ENCODE measurements at places on chromosomes 6 and 20.

DNA sequence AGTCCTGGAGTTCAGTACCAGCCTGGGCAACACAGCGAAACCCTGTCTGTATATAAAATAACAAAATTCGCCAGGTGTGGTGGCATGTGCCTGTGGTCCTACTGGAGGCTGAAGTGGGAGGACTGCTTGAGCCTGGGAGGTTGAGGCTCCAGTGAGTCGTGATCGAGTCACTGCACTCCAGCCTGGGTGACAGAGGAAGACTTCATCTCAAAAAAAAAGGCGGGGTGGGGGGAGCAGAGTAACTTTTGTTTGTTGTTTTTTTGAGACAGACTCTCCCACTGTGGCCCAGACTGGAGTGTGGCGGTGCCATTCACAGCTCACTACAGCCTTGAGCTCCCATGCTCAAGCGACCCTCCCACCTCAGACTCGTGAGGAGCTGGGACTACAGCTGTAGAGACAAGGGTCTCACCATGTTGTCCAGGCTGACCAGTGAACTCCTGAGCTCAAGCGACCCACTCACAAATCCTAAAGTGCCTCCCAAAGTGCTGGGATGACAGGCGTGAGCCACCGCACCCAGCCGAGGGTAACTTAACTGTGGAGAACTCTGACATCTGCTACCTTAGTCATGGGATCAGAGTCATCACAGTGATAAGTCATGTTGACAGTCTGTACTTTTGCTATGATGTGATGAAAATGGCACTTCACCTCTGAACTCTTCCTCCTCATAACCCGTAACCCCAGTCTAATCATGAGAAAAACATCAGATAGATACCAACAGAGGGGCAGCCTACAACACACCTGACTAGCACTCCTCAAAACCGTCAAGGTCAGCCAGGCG is 16.5 kb downstream of the PEDS1 start:
- H3K27ac ChIP-seq: peak overlapping the region; percentile 96
- no peaks in the 10 kb centered on the region for H3K36me3 ChIP-seq
- DNase-seq: no peak
- no peaks in the 10 kb centered on the region for H3K27me3 ChIP-seq
- peaks cover 42% of the 10 kb centered on the region for H3K4me1 ChIP-seq

GRCh38 chr6:108558372-108559096 is 2.2 kb upstream of the FOXO3 start:
- no peaks in the 10 kb centered on the region for H3K36me3 ChIP-seq
- H3K4me1 ChIP-seq: peaks cover 29% of the 10 kb centered on the region
- no peaks in the 10 kb centered on the region for H3K27me3 ChIP-seq

DNA sequence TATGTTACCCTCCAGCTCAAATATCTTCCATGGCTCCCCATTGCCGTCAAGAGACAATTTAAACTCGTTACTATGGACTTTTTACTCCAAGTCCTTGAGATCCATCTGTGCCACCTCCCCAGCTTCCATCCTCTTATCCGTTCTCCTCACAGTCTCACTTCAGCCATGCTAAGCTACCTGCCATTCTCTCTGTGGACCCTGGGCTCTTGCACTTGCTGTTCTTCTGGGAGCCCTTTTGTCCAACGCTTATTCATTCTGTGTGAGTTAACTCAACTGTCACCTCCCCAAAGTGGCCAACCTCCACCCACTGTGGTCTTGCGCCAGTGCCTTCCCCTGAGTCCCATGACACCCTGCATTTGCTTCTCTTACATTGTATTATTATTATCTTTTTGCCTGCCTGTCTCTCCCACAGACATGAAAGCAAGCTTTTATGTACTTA is 132.4 kb downstream of the BCAS1 start:
- H3K4me1 ChIP-seq: peaks cover 38% of the 10 kb centered on the region
- no peak overlapping the region for H3K4me3 ChIP-seq
- no peaks in the 10 kb centered on the region for H3K36me3 ChIP-seq
- no peak overlapping the region for H3K27ac ChIP-seq

GRCh38 chr6:56757588-56757984 is 114.9 kb upstream of the DST start:
- peaks cover 57% of the 10 kb centered on the region for H3K4me1 ChIP-seq
- no peak for DNase-seq
- no peaks in the 10 kb centered on the region for H3K36me3 ChIP-seq
- no peak overlapping the region for H3K4me3 ChIP-seq
- H3K27me3 ChIP-seq: no peaks in the 10 kb centered on the region

- H3K27ac ChIP-seq: no peak overlapping the region
- H3K36me3 ChIP-seq: no peaks in the 10 kb centered on the region
- no peaks in the 10 kb centered on the region for H3K27me3 ChIP-seq
- peaks cover 23% of the 10 kb centered on the region for H3K4me1 ChIP-seq
- H3K4me3 ChIP-seq: no peak overlapping the region
- DNase-seq: no peak
Observed at GRCh38 chr20:34382174-34382573, 19.1 kb downstream of the ITCH start.

DNA sequence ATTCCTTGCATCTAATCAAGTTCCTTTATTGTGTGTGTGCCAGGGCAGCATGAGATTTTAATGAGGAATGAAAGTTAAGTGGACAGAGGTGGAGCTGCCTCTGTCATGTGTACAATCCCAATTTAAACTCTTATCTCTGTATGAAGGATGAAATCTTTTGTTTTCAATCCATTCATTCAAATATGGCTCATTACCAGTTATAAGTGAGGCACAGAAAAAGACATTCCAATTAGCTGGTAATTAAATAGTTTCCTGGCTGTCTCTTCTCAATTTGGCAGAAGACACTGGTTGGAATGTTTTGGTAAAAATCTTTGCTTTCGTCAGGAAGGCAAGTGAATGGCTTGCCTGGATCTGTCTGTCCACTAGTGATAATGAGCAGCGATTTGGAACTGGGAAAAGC is 46.4 kb downstream of the CLVS2 start:
- no peak overlapping the region for H3K27ac ChIP-seq
- H3K27me3 ChIP-seq: no peaks in the 10 kb centered on the region
- DNase-seq: no peak
- no peaks in the 10 kb centered on the region for H3K36me3 ChIP-seq
- no peaks in the 10 kb centered on the region for H3K4me1 ChIP-seq
- no peak overlapping the region for H3K4me3 ChIP-seq

DNA sequence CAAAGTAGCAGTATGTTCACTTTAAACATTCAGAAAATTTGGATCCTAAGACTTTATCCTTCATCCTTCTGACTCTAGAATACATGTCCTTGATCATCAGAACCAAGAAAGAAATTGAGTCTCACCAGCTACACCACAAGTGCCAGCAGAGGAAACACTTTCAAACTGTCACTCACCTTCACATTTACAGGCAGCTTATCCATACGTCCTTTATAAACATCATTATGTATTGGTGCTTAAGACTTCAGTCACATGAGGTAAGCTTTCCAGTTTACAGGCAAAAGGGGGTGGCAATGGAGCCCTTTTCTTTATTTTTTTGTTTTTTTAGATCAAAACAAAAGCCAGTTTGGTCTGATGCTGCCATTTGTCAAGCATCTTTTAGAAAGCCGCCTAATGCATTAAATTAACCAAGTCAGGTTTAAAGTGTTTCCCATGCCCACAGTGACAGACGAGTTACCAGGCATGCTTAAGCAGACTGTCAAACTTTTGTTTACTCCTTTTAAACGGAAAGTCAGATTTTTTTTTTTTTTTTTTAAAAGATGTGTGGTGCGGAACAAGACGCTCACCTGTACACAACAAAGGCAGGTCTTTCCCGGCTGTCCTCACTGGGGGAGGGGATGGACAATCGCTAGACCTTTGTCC is 952 bp upstream of the BRPF3 start:
- peaks cover 18% of the 10 kb centered on the region for H3K4me1 ChIP-seq
- peak overlapping the region; percentile 69 for H3K4me3 ChIP-seq
- H3K27me3 ChIP-seq: no peaks in the 10 kb centered on the region
- H3K27ac ChIP-seq: peak overlapping the region; percentile 96
- DNase-seq: no peak

DNA sequence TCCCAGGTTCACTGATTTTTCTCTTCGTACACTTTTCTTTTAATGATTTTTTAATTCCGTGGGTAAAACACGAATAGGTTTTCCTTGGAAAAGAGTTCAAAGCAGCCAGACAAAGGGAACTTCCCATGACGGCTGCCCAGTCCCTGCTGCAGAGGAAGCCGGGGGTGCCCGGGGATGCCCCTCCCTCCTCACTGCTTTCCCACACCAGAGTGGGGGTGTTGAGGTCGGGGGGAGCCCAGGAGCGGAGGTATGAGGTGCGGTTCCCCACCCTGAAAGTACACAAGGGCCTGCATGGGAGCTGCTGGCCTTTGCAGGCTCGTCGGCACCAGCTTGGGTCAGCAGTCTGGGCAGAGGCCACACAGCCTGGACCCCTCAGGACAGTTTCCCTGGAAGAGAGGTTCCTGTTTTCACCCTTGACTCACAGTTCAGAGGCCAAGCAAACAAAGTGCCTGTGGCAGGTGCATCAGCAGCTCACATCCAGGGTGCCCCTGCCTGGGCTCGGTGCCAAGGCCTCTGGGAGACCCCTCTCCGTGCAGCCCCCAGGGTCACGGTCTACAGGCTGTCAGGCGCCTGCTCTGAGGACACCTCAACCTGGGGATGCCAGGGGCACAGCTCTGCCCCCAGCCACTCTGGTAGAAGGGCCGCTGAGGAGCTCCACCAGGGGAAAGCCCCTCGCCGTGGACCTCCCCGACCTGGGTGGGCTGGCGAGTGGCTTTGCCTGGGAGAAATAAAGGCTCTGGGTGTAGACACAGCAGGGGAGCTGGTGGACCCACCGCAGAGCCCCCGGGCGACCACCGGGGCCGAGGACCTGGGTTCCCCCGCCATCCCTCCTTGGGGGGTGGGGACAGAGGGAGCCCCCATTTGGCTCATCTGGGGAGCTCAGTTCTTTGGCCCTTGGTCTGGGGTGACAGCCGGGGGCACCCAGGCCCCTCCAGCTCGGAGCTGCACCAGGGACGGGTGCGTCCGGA is 15.4 kb upstream of the CHRNA4 start:
- H3K4me1 ChIP-seq: no peaks in the 10 kb centered on the region
- no peak overlapping the region for H3K27ac ChIP-seq
- no peaks in the 10 kb centered on the region for H3K36me3 ChIP-seq
- peaks cover 40% of the 10 kb centered on the region for H3K27me3 ChIP-seq
- H3K4me3 ChIP-seq: no peak overlapping the region

GRCh38 chr20:63014710-63015109 is 7.9 kb upstream of the BHLHE23 start:
- H3K36me3 ChIP-seq: no peaks in the 10 kb centered on the region
- H3K27me3 ChIP-seq: peaks cover 94% of the 10 kb centered on the region
- no peak overlapping the region for H3K4me3 ChIP-seq
- no peak overlapping the region for H3K27ac ChIP-seq

GRCh38 chr6:169965239-169965638 is 213.8 kb downstream of the ERMARD start:
- peaks cover 4% of the 10 kb centered on the region for H3K27me3 ChIP-seq
- no peaks in the 10 kb centered on the region for H3K4me1 ChIP-seq
- no peaks in the 10 kb centered on the region for H3K36me3 ChIP-seq
- H3K4me3 ChIP-seq: no peak overlapping the region
- no peak for DNase-seq
- no peak overlapping the region for H3K27ac ChIP-seq

DNA sequence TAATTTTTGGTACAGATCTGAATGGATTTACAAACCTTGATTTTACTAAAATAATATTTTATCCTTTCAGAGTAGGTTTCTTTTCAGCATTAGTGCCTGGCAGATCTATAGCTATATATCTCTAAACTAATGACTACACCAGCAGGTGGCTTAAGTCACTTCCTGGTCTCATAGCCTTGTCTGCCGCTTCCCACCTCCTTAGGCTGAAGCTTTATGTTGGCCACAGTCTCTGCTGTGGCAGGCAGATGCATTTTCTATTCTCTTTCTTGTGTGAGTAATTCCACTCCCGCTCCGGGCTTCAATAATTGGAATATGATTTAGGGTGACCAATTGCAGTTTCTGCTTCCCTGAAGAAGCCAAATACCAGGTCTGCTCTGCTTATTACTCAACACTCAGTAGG is 226.8 kb upstream of the HS3ST5 start:
- H3K4me3 ChIP-seq: no peak overlapping the region
- no peak overlapping the region for H3K27ac ChIP-seq
- H3K27me3 ChIP-seq: no peaks in the 10 kb centered on the region
- no peaks in the 10 kb centered on the region for H3K36me3 ChIP-seq
- no peak for DNase-seq
- H3K4me1 ChIP-seq: no peaks in the 10 kb centered on the region

DNA sequence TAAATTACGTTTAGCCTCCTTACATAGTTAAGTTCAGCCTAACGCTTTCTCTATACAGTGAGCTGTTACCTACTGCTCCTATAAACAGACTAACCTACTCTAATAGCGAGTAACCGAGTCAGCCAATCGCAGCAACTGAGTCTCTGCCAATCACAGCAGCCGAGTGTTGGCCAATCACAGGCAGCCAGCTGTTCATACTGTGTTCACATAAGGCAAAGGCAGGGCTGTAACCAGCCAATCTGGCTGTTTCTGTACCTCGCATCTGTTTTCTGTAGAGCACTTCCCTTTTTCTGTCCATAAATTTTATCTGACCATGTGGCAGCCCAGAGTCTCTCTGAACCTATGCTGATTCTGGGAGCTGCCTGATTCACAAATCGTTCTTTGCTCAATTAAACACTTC is 263.9 kb upstream of the JARID2 start:
- peaks cover 7% of the 10 kb centered on the region for H3K4me1 ChIP-seq
- no peak overlapping the region for H3K27ac ChIP-seq
- no peaks in the 10 kb centered on the region for H3K36me3 ChIP-seq
- H3K27me3 ChIP-seq: no peaks in the 10 kb centered on the region
- H3K4me3 ChIP-seq: no peak overlapping the region

DNA sequence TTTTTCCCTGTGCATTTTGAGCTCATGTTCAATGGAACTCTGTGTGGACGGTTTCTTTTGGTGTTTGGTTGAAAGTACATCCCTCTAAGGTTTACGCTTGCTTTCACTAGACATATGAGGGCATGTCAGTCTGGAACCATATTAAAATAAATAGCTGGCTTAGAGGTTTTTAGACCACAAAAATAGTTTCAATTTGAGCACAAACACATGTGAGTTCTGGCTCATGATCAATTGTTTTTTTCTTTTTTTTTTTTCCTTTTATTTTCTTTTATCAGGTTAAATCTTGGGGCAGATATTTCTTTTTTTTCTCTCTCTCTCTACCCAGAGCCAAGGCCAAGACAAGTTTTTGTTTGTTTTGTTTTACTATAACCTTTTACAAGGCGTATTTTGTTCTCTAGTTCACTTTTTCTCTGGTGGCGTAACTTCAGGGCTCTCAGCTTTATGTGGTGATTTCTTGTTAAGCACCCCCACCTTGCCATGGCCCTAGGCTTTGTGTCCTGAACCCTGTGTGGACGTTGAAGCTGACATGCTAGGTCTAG is 92.9 kb downstream of the SHLD1 start:
- no peak for DNase-seq
- no peaks in the 10 kb centered on the region for H3K36me3 ChIP-seq
- no peak overlapping the region for H3K4me3 ChIP-seq
- H3K27me3 ChIP-seq: no peaks in the 10 kb centered on the region

DNA sequence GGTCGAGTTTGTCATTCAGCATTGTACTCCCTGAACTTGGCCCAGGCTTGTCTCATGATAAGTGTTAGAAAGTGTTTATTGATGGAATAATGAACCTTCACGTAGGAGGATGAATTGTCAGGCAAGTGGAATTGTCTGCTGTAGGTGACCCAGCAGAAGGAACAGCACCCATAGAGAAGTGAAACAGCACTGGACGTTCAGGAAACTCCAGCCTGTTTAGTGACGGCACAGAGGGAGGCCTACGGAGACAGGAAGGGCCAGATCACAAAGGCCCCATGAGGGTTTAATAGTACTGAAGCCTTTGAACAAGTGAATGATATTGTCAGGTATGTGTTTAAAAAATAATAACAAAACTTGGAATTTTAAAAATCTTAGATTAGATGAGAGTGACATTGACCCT is 2.9 kb downstream of the STX11 start:
- H3K4me1 ChIP-seq: peaks cover 13% of the 10 kb centered on the region
- H3K27me3 ChIP-seq: peaks cover 21% of the 10 kb centered on the region
- no peak for DNase-seq
- H3K36me3 ChIP-seq: no peaks in the 10 kb centered on the region
